ENCODE measurements at places on chromosomes 1 and 21.
A peak's percentile ranks its signal among the peaks of the same experiment; 100 is the strongest.

DNA sequence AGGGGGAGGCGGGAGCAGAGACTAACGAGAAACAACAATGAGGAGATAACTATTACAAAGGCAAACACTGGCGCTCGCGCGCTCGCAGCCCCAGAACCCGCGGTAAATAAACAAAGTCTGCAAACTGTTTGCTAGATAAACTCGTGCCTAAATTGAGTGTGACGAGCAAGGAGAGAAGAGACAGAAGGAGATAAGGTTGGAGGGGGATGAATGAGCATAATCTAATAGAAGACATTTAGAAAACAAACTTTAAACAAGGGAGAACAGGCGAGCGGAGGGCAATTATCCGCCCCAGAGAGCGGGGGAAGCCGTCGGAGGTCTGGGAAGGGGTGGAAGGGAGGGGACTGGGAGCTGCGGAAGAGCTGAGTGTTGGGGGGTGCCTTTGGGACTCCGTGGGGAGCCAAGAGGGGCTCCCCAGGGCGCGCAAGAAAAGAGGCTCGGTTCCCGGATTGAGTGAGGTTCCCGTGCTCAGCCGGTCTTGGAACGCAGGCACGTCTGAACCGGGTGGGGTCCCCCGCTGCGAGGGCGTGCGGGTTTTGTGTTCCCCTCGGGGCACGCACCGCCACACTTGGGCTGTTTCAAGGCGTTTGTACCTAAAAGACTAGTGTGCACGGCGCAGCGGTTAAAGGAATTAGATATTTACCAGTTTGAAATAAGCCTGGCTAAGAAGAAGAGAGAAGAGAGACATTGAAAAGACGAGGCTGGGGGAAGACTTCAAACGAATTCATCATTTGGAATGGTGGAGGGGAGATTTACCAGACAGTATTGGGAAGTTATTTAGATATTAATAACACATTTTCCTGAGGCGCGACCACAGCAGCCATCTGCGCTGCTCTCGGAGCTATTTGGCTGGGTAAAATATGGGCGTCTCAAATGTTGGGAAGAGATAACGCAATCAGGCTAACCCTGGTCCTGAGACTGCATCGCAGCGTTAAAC lies 10.6 kb downstream of the PAX7 start:
- DNase-seq = no peak

DNA sequence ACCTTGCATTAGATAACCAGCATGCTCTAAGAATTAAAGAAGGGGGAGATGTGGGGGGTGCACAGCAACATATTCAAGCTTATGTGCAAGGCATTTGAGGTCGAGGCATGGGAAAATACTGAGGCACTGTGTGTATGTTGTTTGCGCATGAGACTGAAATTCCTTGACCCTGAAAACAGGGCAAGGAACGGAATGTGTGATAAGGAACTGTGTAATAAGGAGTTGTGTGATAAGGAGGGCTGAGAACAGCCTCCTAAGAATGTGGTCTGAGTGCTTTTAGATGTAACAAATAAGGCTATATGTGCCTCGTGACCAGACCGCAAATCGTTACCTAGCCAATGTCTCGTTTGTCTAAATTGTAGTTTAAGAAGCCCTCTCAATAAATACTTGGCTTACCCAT lies 26.5 kb upstream of the ITLN1 start:
- no peak for DNase-seq

GRCh38 chr21:24188506-24188905 lies 1418.8 kb downstream of the MRPL39 start:
- DNase-seq = no peak

DNA sequence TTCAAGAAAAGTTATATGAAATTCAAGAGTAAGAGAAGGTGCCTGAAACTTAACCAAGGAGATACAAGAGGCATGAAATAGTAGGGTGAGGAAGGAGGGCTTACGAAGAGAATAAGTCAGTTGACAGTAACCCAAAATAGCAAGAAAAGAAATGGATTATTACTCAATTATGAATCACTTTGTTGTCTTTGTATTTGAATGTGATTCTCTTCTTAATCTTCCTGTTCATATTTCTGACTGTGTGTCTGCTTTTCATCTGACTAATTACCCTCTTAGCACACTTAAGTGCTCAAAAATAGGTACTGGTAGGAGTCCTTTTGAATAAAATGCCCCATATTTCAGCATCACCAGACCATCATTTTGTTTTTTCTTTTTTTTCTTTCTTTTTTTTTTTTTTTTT lies 39.4 kb downstream of the GLMN start:
- DNase-seq = no peak

DNA sequence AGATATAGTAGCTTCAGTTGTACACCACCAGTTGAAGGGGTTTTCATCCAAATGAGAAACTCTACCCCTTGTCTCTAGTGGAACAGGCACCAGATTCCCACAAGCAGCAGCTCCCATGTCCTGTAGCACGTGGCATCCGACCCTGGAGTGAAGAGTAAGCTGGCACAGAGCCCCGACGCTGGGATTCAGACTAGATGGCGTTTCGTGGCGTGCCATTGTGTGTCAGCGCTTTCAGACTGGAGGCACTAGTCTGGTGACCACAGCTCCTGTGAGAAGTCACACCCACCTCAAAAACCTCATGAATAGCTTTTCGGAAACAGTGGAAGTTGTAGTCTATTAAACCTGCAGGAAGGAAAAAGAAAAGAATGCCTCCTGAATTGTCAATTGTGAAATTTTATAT lies 20.2 kb downstream of the RRAGC start:
- DNase-seq = no peak

- DNase-seq = no peak
Observed at GRCh38 chr1:3003039-3003940, 18.0 kb upstream of the ACTRT2 start.

DNA sequence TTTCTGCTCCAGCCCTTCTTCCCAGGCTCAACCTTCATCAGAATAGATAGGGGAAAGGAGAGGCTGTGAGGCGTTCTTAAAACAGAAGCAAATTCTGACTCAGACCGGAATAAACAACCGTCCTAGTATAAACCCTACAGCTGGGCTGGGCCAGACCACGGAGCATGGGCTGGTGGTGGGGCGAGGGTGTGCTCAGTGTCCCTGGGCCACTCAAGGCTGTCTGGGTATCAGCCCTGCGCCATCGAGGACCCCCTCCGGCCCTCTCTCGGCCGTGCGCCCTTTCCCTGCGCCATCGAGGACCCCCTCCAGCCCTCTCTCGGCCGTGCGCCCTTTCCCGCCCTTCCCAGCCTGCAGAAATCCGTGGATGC lies 36.0 kb downstream of the CAPN2 start:
- DNase-seq = no peak

DNA sequence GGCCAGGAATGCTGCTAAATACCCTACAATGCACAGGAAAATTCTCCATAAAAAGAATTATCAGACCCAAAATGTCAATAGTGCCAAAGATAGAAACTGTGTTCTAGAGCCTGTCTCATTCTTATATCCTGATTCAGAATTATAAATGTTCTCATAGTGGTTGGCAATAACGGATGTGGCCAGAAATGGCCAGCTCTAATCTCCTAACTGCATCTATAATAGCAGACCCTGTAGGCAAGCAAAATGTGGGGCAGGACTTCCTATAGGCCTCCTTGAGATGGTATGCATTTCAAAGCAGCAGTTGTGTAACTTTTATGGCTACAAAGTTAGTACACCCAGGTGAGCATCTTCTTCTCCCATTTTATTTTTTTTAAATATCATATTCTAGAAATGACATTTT lies 95.9 kb upstream of the SGIP1 start:
- DNase-seq = no peak

DNA sequence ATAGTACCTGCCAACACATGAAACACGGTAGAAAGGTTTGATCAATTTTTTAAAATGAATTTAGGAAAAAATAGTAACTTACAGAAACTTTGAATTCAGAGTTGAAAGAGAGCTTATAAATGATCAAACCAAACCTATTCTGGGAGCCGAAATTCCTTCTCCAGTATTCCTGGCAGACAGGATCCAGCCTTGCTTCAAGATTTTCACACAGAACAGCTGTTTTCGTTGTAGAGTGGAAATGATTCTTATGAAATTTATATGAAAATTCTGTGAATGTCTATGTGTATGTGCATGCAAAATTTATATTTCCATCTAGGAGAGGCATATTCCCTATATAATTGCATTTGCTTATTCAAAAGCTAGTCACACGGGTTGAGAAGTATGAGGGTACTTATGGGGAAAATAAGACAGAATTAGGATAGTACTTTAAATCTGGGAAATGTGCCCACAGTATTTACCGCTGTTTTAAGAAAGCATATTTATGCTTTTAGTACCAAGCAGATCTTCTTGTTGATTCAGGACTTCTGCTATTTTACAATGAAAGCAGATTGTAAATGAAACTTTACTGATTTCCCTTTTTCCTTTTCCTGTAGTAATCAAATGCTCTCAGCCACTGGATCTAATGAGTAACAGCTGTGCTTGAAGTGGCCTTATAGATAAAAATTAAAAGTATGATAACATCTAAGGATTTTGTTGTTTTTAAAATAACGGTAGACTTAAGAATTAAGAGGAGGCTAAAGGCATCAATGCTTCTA lies 30.4 kb downstream of the PRRX1 start:
- no peak for DNase-seq

- DNase-seq = peak; percentile 10
Observed at GRCh38 chr1:184223216-184223615, 163.6 kb upstream of the C1orf21 start.

DNA sequence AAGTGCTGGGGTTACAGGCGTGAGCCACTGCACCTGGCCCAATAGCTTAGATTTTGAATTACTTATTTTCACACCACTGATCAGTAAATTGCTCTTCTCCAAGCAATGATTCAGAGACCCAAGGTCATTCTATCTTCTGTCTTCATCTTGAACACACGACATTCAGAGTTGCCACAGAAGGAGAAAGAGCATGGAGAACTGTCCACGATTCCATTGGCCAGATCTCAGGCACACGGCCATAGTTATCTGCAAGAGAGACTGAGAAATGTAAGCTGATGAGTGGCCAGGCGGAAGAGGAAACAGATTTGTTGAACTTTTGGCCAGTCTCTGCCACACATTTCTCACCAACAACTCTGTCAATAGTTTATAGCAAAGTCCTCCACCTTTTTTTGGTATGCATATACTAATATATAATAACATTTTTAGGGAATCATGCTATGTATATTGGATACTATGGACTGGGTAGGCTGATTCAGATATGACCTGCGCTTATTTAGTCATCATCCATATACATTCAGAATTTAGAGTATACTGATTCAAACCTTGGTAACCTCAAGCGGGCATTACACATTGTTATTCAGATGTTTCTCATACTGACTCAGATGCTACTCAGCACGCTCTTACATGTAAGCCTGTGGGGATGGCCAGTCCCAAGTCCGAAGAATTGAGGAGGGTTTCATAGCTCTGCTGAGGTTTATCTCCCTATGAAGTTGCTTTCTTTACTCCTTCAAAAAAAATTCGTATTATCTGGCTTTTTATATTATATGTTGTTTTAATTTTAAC lies 25.5 kb upstream of the CAP1 start:
- no peak for DNase-seq

- no peak for DNase-seq
Observed at GRCh38 chr1:44019466-44019948, 11.8 kb downstream of the SLC6A9 start.

GRCh38 chr1:55827350-55827749 lies 612.2 kb upstream of the USP24 start:
- DNase-seq = no peak

DNA sequence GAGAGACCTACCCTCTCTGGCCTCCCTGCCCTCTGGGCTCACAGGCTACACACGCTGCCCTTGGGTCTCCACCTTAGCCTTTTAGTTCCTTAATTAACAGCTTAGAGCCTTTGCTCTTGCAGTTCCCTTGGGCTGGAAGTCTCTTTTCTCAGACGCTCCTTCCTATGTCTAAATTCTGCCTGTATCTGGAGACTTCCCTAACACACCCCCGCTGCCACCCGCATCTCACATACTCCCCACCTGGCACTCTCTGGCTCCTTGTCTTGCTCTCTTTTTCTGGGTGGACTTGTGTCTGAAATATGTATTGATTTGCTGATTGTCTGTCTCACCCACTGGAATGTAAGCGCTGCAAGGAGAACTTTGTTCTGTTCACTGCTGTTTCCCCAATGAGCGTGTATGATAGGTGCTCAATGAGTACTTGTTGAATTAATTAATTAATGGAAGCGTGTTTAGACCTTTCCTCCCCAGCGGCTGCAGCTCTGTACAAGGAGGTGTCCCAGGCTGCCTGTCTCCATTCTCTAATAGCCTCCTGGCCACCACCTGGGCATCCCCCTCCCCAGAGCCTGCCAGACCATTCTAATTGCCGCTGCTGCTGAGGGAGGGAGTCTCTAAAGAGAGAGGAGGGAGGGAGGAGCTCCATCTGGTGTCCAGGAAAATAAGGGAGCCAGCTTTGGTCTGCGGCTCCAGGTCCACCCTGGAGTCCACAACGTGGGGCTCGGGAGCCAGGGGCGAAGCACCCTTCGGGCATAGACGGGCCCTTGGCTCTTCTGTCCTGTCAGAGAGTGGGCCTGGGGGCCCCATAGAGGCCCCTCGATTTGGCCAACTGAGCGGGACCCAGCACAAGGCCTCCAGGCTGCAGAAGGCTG lies 95.4 kb downstream of the RNF220 start:
- no peak for DNase-seq

DNA sequence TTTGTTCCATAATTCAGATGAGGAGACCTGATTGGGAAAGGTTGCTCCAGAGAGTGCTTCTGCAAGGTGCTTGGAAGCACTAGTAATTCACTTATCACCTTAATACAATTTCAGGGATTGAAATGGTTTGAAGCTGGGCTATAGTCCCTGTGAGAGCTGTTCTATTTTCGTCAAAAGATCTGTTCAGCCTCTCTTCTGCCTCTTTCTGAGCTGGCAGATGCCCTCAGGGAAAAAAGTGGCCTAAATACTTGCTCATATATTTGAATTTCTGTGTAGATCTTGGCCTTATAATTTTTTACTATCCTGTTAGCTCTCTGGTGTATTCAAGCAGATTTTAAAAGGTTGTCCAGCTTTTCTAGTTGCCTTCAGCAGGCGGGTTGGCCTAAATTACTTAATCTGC lies 22.3 kb downstream of the C1orf146 start:
- no peak for DNase-seq

GRCh38 chr1:207752456-207752998 lies 673 bp downstream of the CD46 start:
- DNase-seq = peak; percentile 62

DNA sequence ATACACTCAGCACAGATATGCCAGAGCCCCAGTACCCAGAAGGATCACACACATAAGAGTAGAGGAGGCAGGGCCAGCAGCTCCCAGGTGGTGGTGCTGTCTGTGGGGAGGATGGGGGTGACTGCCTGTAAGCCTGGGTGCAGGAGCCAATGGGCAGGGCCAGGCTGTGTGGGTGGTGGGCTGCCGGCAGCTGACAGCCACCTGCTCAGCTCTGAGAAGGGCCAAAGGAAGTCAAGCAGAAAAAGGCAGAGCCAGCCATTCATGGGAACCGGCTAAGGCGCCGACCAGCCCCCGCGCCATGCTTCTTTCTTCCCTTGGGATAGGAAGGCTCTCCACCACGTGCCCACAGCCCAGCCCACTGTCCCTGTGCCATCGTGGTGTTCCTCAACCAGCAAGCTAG lies 14.1 kb downstream of the PIK3C2B start:
- no peak for DNase-seq

DNA sequence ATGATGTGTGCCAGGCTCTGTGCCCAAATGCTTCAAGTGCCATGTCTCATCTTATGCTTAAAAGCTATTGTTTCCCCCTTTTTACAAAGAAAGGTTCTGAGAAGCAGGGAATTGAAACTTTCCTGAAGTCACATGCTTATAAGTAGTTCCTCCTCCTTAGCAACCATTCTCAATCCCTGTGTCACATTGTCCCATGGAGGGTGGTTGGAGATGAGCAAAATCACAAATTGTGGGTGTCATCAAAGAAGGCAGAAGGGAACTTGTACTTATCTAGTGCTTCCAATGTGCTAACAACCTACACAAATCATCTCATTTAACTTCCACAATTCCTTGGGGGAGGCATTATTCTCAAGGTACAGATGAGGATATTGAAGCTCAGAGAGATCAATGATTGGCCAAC lies 10.1 kb upstream of the ERICH3 start:
- DNase-seq = no peak
